ENCODE measurements at places on chromosomes 1 and 21. TPM values are rescaled to one million over a fixed set of nuclear protein-coding genes. Genes with fewer than 3 reads are reported as not detected.

DNA sequence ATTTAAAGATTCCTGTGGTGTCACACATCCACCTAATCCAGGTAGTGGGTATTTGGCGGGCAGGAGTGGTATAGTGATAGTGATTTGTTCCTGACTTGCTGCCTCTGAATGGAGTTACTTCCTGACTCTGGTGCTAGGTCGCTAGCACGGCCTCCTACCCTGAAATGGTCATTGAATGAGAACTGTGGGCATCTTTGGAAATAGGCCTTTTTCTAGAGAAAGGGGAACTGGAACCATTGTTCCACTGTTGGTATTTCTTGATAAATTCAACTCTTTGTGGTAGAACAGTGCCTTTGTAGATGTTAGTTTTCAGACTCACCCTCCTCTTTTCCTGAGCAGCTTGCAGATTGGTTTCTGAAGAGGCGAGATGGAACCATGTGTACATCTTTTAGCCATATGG lies 1.5 kb downstream of the QSOX1 start:
- no peak for DNase-seq

- DNase-seq: peak; percentile 60
These were observed 90.8 kb upstream of the TNFSF4 start for GRCh38 chr1:173297798-173298391.

- no peak for DNase-seq
These were observed 12.3 kb downstream of the KCNA2 start for GRCh38 chr1:110593902-110594301.

DNA sequence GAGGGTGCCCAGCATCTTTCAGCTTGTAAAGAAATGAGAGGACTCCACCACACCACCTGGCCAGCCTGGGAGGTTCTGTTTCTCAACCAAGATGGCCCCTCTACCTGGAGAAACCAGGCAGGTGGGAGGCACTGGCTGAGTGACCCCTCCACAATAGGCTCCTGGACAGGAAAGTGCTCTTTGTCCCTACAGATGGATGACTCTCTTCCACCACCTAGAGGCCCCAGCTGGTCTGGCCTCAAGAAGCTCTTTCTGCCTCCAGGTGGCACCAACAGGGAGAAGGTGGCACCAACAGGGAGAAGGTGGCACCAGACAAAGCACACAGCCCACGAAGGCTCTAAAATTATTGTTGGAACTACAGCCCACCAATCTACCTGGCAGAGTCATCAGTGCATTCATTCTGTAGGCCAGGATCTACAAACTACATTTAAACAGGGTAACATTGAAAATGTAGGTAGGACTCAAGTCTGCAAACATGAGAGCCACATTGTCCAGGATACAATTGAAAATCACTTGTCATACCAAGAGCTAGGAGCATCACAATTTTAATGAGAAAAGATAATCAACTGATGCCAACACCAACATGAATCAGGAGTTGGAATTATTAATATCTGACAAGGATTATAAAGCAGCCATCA lies 14.4 kb downstream of the TMPRSS3 start:
- peak; percentile 6 for DNase-seq

DNA sequence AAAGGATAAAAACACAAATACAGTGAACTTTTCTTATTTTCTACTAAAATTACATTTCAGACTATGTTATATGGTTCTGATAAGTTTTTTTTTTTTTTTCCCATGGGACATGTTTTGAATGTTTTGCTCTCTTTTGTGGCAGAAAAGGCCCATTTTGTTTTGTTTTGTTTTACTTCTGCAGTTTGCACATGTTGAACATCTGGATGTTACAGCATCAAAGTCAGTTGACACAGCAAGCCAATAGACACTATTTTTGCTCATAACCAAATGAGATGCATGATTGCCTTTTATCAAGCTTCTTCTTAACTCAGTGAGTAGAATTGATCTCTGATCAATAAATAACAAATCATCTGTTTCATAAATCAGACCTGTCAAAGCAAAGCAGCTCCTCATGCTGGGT lies 904.2 kb downstream of the ADGRL2 start:
- no peak for DNase-seq

DNA sequence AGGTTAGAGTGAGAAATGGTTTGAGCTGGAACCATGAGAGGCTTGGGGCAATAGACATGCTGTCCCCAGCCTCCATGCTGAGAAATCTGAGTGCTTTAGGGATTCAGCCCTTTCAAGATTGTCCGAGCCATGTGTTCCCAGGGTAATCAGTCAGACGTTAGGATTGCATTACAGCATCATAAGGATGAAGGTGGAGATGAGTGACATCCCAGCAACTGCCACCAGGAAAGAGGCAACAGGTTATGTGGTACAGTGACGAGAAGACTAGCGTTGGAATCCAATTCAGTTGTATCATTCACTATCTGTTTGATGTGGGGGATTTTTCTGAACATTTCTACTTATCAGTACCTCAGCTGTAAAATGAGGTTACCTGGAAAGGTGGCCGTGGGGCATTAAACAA lies 1.7 kb downstream of the CAMK1G start:
- no peak for DNase-seq

- peak; percentile 62 for DNase-seq
These were observed at the start of gene GNG12 for GRCh38 chr1:67832737-67833601. Gene GNG12, minus strand, starts transcription at chr1:67833467. Its CDS starts 125,781 bp downstream, at chr1:67707686.

- no peak for DNase-seq
These were observed 142.9 kb upstream of the KRTAP19-8 start for GRCh38 chr21:31181082-31181750.

GRCh38 chr1:227325156-227325555 lies 6.9 kb upstream of the CDC42BPA start:
- no peak for DNase-seq

- DNase-seq: no peak
These were observed 4.7 kb downstream of the ADGRB2 start for GRCh38 chr1:31759298-31760023.

DNA sequence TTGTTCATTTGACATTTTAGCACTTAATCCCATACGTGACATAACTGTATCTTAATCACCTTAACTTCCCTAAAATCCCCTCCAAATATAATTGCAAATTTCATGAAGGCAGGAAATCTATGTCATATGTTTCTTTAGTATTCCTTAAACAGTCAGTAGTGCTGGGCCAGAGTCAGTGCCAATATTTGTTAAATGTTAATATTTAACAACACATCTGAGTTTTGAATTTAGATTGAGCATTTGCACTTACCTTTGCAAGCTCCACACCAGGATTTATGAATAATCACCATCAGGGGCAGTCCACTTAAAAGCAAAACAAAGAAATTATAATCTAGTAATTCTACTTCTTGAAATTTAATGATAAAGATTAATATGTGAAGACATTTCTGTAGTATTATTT lies 5.3 kb downstream of the KTI12 start:
- no peak for DNase-seq

Gene BMP8B
- total RNA-seq: not detected

Gene SIM2
- total RNA-seq: 9.2 TPM

Gene GBP6
- total RNA-seq: not detected

All from astrocyte (in vitro differentiated cells and primary cell).